ENCODE measurements at places on chromosomes 12 and 14.

- DNase-seq, result peak; percentile 68
Observed at GRCh38 chr12:44876544-44877410, 662 bp upstream of the NELL2 start.

DNA sequence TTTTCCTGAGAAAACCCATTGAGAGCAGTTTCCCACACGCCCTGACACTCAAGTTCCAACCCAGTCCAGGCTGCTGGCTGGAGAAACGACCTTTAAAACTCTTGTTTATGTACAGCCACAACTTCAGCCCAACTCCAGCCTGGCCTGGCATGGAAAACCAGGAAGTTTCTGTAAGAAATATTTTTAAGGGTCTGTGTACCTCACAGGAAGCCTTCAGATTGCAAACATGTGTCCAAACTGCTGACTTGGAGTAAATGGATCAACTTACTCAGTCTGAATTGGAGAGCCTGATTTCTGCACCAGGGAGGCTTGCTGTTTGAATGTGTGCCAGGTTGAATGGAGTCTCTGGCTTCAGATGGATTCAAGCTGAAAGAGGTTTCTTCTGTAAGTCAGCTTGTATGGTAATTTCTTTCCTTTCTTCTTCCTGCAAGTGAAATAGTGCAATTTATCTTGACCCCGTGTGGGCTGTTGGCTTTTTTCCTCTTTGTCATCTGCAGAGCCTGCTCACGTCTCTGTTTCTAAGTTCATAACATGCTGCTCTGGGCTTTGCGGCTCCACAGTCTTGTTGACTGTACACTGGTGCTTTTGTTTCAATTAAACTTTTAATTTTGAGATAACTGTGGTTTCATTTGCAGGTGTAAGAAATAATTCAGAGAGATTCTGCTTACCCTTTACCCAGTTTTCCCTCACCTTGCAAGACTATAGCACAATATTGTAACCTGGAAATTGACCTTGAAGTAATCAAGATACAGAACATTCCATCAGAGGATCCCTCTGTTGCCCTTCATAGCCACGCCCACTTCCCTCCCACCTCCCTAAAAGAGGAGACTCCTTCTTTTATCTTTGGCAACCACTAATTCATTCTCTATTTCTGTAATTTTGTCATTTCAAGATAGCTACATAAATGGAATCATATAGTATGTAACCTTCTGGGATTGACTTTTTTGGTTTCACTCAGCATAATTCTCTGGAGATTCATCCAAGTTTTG, 109.7 kb upstream of the PRMT8 start:
- no peak for DNase-seq

GRCh38 chr14:21307637-21308036, 27.8 kb downstream of the RPGRIP1 start:
- no peak for DNase-seq

DNA sequence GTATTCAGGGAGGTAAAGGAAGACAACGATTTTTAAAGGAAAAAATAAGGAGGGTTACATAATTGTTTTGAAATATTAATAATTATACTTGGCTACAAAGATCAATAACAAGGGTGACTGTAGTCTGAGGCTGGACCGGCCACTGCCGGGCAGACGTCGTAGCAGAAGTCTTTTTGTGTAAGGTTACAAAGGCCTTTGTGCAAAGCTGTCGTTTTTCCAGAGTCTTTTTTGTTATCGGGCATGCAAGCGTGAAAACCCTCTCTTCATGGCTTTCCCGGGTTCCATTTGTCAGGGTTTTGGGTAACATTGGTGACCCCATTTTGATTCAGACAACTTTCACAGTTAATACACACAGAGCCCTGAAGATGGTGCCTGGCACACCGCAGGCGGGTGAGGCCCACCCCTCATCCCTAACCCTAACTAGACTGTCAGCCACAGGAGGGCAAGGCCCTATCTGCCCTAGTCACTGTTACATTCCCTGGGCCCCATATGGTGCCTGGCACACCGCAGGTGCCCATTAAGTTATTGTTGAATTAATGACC, 31.3 kb downstream of the RILPL1 start:
- no peak for DNase-seq

- no peak for DNase-seq
Observed at GRCh38 chr12:77087427-77087826, 22.1 kb upstream of the E2F7 start.
